Astrocyte of the spinal cord (primary cell): ENCODE measurements at places on chromosomes 12 and 14.

DNA sequence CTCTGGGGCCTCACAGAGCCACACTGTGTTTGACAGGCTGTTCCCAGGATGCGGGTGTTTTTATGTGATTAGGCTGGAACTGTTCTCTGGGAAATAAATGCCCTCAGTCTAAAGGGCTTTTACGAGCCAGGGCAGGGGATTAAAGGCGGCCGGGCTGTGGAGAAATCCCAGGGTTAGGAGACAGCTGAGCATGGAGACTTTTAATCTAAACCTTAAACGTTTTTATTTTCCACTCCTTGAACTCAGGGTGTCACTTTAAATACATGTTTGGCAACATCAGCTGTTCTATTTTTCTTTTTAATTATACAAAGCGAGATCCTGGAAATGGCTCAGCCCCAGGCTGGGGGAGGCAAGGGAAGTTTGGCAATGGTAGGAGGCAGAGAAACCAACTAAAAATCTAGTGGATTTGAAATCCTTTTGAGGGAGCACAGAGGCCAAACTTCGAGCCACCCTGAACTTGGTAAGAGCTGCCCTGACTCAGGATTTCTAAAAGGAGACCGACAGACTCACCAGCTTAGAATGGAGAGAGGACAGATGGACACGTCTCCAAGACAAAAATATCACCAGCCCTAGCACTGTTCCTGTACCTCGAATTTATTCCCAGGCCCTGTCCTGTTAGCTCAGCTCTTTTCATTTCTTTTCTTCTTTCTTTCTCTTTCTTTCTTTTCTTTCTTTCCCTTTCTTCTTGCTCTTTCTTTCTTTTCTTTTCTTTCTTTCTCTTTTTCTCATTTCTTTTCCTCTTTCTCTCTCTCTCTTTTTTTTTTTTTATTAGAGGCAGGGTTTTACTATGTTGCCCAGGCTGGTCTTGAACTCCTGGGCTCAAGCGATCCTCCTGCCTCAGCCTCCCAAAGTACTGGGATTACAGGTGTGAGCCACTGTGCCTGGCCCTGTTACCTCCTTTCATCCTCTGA is 15.8 kb upstream of the ORAI1 start:
- DNase-seq, result no peak

- peak; percentile 31 for DNase-seq
Measured at GRCh38 chr14:73462048-73462715, 3.8 kb upstream of the NUMB start.

- DNase-seq, result no peak
Measured at GRCh38 chr14:68661226-68662225, 131.3 kb downstream of the ZFP36L1 start.

DNA sequence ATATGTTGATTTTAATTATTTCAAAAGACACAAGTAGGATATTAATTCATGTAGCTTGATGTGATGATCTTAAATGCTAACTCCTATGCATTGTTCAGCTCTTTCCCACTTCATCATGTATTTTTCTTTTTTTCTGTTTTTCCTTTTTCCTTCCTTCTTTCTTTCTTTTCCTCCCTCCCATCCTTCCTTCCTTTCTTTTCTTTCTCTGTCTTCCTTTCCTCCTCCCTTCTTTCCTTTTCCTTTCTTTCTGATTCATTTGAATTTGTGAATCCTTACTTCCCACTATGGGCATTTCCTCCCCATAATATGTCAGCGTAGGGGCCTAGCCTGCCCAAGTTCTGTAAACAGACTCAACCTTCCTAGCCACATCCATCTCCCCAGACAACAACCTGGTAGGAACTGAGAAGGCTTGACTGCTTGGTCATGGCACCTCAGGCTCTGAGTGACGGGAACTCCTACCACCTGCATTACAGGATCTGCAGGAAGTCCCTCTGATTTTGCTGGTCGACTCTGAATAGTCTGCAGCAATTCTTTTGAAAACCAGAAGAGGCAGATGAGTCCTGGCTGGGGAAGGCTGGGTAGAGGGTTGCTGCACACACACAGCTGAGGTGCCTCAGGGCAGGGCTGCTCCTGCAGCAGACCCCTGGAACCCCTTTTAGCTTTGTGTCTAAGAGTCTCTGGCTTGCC is 33.4 kb upstream of the BHLHE41 start:
- no peak for DNase-seq

DNA sequence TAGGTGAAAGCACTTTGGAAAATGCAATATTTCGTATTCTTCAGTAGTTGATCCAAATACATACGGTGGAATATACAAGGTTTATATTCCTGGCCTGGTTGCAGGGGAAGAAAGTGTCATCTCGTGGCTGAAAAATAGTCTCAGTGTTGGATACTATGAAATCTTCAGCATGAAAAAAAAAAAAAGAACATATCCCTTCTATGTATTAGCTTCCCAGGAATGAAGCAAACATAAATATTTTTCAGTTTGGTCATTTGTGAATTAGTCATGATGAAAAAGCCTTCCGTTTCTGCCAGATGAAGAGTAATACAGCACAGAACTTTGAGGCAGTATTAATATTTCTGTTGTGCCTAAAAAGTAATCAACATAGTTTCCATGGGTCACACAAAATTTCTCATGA is 36.7 kb downstream of the FLRT2 start:
- peak; percentile 75 for DNase-seq

DNA sequence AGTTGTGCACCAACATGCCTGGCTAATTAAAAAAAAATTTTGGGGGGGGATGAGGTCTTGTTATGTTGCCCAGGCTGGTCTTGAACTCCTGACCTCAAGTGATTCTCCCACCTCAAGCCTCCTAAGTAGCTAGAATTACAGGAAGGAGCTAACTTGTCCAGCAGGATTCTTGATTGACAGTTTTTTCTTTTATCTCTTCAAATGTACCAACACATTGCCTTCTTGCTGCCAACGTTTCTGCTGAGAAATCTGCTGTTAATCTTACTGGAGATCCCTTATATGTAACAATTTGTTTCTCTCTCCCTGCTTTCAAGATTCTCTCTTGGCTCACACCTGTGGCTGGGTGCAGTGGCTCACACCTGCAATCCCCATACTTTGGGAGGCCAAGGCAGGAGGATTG is 22.4 kb upstream of the MARK3 start:
- no peak for DNase-seq

- no peak for DNase-seq
Measured at GRCh38 chr12:111283966-111284365, 84.9 kb downstream of the PHETA1 start.

DNA sequence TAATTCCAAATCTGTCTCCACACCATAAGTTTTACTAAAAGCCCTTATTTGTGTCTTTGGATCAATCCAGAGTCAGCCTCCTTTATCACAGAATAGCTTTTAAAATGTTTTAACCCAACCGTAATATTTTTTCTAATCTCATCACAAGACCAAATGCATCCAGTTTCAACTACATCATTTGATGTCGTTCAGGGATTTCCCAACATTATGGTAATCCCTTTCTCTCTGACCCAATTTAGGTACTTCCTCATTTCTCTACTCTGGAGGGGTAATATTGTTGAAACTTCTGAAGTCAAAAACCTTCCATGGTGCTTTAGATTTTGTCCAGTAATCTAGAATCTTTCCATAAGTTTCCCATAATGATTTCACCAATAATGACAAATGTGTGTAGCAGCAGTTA is 596.8 kb downstream of the SOX5 start:
- DNase-seq, result no peak

DNA sequence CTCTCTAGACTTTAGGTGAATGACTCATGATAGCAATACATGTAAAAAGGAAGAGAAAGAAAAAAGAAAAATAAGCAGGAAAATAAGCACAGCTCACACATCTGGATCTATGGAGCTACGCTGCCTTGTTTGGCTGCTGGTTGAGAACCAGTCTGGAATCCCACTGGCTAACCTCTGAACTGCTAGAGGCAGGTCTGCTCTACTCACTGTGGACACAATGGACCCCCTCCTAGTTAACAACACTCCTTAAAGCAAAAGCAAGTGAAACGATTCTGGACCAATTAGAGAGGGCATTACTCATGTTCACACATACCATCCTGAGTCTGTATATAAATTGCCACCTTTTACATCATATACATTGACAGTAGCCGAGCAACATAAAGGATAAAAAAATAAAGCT is 383.2 kb upstream of the FLRT2 start:
- peak; percentile 15 for DNase-seq

- no peak for DNase-seq
Measured at GRCh38 chr14:34329301-34329700, 132.7 kb downstream of the SPTSSA start.

DNA sequence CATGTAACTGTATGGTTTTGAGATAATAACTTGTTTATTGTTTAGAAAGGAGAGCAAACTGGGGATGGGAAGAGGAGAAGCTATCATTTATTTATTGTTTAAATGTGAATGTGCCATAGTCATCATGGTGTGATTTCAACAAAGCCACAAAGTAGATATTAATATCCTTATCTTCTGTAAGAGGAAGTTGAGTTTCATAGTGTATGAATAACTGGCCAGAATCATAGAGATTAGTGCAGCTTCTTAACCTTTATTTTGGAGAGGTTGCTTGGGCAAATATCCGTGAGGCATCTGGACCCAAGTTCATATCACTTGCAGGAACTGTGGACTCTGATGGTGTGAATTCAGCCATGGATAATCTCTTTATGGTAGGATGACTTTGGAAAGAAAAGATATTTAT is 26.8 kb upstream of the LYZ start:
- no peak for DNase-seq

- no peak for DNase-seq
Measured at GRCh38 chr14:38743966-38744584, 359.0 kb downstream of the SEC23A start.

GRCh38 chr14:71261206-71261605 is 353.9 kb downstream of the PCNX1 start:
- DNase-seq, result peak; percentile 67

DNA sequence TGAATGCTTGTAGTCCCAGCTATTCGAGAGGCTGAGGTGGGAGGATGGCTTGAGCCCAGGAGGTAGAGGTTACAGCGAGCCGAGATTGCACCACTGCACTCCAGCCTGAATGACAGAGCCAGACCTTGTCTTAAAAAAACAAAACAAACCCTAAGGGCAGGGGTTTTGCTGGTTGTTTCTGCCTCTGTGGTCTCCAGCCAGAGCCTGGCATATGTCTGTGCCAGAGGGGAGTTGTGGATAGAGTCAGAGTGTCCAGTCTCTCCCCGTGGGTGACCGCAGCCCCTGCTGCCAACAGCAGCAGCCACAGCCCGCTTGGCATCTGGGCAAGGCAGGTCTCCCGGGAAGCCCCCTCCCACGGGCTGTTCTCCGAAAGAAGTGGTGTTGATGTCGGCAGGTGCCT is 37.6 kb downstream of the MVK start:
- DNase-seq, result no peak

GRCh38 chr12:100518376-100518775 is 44.7 kb downstream of the NR1H4 start:
- no peak for DNase-seq

DNA sequence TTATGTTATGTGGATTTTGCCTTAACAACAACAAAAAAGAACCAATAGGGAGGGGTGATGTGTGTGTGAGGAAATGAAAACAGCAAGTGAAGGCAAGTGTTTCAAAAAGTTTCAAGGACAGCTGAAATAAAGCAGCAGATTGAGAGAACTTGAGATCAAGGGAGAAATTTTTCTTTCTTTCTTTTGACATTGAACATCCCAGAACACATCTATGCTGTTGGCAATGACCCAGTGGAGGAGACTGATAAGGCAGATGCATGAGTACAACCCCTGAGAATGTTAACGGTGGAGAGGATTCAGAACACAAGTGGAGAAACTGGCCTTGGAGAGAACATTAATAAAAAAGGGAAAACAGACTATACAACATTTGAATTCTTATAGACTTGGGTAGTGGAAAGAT is 2.9 kb downstream of the LLPH start:
- DNase-seq, result no peak

GRCh38 chr12:107372229-107372658 is 278.9 kb upstream of the CRY1 start:
- peak; percentile 40 for DNase-seq

DNA sequence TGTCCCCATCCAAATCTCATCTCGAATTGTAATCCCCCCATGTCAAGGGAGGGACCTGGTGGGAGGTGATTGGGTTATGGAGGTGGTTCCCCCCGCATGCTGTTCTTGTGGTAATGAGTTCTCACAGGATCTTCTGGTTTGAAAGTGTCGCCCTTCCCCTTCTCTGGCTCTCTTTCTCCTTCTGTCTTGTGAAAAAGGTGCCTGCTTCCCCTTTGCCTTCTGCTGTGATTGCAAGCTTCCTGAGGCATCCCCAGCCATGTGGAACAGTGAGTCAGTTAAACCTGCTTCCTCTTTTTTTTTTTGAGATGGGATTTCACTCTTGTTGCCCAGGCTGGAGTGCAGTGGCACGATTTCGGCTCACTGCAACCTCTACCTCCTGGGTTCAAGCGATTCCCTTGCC is 104.0 kb downstream of the CCDC91 start:
- no peak for DNase-seq

DNA sequence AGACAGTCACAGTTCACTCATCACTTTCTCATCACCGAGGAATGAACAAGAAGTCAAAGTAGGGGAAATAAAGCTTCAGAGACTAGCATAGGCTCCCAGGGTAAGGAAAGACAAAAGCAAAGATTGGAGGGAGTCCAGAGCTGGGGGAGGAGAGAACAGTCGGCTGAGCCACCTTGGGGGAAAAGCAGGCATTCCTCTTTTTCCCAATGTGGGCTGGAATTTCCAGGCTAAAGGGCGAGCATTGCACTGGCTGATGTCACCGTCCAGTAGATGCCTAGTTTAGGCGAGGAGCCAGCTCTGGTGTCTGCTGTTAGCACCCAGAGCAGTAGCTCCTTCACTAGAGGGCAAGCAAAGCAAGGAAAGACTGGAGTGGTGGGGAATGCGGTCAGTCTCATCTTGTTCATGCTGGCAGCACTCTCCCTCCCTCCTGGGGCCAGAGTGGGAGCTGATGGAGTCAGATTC is 8.5 kb upstream of the KRT75 start:
- DNase-seq, result peak; percentile 67

DNA sequence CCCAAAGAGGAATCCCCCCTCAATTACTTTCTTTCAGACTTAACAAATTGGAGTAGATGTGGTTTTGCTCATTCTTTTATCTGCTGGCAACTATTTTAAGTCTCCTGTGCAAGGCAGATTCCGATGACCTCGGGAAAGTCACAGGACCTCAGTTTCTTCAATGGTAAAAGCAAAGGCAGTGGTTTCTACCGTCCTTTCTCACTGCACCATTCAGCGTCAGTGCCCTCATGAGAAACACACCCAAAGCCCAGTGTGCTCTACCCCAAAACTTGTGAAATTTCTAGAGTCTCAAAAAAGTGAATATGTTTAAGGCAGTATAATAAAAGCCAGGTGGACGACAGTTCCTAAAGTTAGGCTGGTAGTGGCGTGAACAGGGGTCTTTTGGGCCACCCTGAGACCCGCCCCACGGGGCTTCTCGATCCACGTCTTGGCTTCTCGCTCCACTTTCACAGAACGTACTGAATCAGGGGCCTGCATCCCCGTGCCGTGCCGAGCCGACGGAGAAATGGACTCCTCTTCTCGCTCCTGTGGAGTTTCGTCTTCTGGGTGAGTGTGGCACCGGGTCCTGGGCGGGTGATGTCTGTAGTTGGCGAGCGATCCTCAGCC is 1.3 kb upstream of the ARHGAP5 start:
- no peak for DNase-seq

GRCh38 chr12:61369241-61369910 is 890.8 kb upstream of the USP15 start:
- DNase-seq, result no peak
